ENCODE measurements at places on chromosomes 5 and 9.

- no peak for DNase-seq
Measured at GRCh38 chr5:67960939-67961338, 254.6 kb upstream of the PIK3R1 start.

DNA sequence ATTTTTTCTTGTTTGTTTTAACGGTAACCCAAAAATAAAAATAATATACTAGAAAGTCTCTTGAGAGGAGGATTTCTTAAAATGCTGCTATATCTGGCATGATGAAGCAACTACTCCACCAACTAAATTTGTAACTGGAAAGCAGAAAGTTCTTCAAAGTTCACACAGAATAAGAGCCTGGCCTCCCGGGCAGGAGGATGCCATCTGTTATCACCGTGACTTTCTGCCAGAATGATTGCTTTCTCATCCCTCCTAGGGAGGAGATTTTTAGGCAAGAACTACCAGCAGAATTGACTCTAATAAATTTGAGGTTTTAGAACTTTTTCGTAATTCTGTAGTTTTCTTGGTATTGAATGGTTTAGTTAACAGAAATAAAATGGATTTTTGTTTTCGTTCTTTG, 464.6 kb upstream of the ACTBL2 start:
- no peak for DNase-seq

- no peak for DNase-seq
Measured at GRCh38 chr9:5478206-5478605, 27.9 kb downstream of the CD274 start.

- no peak for DNase-seq
Measured at GRCh38 chr5:104372796-104373195, 810.2 kb upstream of the NUDT12 start.

DNA sequence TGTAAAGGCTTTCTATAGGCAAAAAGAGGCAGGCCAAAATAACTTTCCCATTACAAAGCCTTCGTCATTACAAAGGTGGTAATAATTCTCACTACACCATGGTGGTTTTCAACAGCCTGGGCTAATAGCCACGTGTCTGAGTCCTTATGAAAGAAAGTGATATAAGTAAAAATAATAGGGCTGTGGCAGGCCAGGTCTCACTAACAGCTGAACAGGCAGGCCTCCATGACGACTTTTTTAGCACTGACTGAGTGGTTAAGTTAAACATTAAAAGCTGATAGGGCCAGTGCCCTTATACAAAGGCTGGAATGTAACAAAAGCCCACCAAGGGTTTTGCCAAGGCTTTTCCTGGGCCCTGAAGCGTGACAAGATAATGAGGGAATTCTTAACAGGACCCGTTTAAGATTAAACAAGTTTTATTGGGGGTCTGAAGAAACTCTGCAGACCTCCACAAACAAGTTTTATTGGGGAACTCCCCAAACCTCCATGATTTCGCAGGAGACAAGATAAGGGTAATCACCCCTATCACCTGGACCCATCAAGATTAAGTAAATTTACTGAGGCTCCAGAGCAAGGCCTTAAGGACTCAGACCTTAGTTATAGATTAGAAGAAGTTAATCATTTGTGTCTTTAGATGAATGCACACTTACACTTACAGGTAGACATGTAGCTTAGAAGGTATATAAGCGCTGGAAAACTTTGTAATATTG, 412.9 kb downstream of the CHSY3 start:
- DNase-seq = no peak

- DNase-seq = no peak
Measured at GRCh38 chr5:73962801-73963425, 336.9 kb downstream of the ARHGEF28 start.

DNA sequence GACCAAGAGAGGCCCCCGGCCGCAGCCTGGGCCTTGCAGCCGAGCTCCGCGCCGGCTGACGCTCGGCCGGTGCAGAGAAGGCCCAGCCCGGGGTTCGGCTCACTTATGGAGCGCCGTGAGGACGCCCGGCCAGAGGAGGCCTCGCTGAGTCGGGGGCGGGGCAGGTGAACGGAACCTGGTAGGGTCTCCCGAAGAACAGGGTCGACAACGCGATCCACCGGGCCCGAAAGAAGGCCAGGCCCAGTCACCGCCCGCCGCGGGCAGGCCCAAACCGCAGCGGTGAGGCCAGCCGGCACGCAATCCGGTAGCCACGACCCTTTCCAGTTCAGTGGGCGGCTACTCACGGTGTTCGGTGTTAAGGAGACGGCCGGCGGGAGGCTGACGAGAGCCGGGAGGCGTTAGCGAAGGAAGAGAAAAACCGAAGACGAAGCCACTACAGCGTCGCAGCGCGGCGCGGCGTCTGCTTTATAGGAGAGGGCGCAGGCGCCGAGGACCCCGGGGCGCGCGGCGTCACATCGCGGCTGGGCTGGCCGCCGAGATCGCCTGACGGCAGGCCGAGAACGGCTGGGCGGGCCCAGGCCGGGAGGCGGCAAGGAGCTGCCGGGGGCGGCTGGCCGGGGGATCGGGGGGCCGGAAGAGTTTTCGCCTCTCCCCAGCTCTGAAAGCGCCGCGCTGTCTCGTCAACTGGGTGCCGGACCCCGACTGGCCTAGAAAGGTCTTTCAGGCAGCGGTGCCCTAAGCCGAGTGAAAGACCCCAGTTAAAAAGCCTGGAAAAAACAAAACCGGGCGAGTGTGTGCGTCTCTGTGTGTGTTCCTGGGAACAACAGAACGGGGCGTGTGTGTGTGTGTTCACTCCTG, at the start of gene SKP1:
Gene SKP1, minus strand, starts transcription at position 440 of the 858 bp plus-strand sequence. CDS start 2,928 bp downstream, outside the sequence.
- DNase-seq = peak; percentile 61

GRCh38 chr5:79954620-79955019, 36.4 kb downstream of the MTX3 start:
- no peak for DNase-seq

DNA sequence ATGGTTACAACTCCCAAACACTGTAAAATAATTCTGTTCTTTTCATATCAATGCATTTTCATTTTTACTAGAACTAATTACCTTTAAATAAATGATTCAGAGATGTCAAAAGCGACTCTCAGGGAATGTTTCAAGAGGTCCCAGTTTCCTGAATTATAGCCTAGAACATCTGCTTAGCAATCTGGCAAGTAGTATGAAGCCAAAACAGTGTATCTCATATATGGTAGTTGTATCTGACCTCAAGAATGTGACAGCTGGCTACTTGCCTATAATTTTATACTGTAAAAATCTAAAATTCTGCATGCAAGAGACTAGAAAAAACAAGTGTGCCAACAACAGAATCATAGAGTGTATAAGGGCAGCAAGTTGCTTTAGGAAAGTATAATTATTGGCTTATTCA, 187.7 kb upstream of the POU5F2 start:
- no peak for DNase-seq

DNA sequence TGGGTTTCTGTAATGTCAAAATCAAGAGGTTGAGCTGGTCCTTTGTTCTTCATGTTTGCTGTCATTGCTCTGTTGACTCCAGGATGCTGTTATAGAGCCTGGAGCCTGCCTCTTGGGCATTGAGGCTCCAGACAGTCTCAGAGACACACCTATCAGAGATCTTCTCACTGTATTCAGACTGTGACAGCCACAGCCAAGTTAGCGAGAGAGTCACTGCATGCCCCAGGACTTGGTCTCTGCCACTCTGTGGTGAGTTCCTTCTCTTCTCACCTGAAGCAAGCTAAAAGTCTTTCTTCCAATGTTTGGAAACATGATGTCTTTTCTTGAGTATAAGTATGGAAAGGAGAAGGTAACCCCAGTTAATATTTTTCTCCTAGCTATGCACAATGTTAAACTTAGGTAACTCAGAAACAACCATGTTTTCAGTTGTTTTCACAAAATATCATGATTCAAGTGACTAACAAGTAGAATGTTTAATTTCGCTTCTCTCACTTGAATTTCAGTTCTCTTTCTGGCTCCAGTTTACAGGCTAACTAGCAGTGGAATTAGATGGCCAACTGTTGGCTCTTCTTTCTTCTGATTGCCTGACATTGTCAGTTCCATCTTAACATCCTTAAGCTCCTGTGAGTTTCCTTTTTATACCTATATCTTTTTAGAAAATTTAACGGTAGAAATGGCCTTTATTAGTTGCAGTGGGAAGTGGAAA, 20.6 kb upstream of the ZFYVE16 start:
- DNase-seq = no peak

- DNase-seq = no peak
Measured at GRCh38 chr5:118722122-118723020, 266.0 kb downstream of the DTWD2 start.

DNA sequence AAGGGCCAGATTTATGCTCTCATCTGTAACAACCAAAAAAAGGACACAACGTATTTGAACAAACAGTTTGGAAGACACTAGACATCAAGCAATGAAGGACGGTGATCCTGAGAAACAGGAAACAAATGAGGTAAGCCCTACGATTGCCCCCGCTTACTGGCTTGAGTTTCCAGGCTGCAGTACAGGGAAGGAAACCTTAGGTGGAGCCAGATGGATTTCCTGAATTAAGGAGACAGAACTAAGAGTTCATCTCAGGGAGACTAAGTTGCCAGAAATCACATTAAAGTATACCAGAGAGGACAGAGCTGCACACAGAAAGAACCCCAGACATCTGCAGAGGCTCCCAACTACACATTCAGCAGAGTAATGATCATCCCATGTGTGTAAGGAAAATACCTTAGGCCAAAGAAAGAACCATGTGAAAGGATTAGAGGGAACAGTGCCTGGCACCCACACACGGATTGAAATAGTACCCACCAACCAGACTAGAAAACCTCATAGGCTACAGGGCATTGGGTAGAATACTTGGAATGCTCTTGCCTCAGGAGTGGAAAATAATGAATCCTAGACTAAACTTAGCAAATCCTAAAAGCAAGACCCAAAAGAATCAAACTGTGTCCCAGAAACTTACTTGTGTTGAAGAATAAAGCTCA, 99.3 kb upstream of the NIPBL start:
- no peak for DNase-seq

DNA sequence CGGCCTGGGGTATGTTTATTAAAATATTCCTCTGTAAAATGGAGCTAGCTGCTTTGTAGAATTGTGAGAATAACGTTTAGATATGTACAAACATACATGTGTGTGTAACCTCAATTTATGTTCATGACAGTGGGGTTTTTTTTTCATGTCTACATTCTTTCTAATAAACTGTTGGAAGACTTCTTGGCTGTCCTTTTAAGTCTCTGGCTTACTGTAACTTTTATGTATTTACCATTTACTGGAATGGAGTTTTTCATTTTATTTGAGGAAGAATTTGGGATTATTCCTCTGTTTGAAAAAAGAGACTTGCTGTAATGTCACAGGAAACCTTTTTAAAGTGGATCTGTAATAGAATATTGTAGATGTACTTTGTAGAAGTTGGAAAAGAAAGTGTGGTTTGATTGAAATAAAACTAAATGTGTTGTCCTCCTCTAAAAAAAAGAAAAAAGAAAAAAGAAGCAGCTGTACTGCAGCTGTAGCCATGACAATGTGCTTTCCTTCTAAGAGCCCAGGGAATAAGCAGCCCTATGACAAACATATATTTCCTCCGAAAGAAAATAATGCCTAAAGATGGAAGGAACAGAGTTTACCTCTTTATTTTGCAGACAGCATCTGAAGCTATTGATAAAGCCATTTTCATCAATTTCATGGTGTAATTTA, 71.2 kb upstream of the FREM1 start:
- no peak for DNase-seq

DNA sequence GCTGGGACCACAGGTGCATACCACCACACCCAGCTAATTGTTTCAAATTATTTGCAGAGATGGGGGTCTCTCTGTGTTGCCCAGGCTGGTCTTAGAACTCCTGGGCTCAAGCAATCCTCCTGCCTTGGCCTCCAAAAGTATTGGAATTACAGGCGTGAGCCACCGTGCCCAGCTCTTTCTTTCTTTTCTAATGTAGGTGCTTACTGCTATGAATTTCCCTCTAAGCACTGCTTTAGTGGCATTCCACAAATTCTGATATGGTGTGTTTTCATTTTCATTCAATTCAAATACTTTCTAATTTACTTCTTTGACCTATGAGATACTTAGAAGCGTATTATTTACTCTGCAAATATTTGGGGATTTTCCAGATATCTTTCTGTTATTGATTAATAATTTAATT, 14.9 kb downstream of the HMGXB3 start:
- DNase-seq = no peak

GRCh38 chr5:78768781-78769380, 120.3 kb upstream of the LHFPL2 start:
- no peak for DNase-seq

GRCh38 chr5:67310169-67310568, 113.6 kb upstream of the CD180 start:
- no peak for DNase-seq

DNA sequence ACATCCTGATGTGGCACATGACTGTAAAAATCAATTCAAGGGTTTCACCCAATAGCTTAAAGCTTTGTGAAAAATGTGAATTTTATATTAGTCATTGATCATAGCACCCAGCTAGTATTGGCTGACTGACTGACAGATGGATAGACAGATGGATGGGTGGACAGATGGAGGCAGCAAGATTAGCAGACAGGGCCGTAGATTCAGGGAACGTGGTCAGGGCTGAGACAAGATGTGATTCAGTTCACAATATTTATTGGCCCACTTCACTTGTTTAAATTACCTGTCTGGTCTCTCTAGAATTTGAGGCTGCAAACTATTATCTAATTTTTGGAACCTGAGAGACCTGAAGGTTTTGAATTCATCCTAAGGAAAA, 12.0 kb upstream of the PCSK5 start:
- no peak for DNase-seq

- DNase-seq = no peak
Measured at GRCh38 chr9:23582836-23583235, 243.2 kb downstream of the ELAVL2 start.

DNA sequence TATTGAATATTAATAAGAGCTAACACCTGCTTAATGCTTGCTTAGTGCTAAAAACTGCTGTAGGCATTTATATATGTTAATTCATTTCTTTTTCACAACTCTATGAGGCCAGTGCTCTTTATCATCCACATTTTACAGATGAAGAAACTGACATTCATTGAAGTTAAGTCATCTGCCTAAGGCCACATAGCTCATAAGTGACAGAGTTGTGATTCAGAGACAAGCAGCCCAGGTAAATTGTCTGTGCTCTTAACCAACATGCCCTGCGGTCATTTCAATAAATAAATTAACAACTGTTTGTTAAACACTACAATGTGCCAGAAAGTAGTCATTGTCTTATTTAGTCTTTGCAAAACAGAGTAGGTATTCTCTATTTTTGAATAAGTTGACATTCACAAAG, 1354.4 kb upstream of the C9orf72 start:
- DNase-seq = no peak

DNA sequence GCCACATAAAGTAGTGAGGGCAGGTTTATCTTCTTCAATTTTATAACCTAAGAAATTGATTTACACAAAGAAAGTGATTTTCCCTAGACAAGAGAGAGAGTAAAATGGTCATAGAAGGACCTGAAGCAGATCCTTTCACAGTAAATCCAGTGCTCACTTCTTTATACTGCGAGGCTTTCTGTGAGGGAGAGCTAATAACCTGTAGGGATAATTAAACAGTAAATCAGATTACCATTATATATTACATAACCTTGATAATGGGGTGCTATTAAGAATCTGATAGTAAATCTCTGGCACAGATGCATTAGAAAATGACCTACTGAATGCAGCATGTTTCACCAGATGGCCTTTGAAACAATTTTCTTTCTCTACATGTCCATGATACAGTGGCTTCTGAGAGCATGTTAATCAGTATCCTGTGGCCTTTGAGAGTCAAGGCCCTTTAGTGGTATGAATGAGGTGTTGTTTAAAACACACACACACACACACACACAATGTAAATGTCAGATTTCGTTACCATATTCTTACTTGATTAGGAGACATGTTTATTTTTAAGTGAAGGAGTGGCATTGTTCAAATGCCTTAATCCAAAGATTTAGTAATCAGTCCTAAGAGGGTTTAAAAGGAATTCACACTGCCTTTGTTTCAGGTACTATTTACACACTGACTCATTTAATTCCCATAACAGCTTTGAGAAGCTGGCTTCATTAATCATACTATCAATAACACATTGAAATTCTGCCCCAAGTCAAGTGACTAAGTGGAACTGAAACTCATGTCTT, 124.7 kb downstream of the ALDH1A1 start:
- DNase-seq = no peak

Measured in stimulated activated CD8-positive, alpha-beta memory T cell treated with anti-CD3 and anti-CD28 coated beads, Interleukin-4, amount 100 ng/mL, for 4 hours (primary cell).